Stimulated activated CD8-positive, alpha-beta memory T cell treated with anti-CD3 and anti-CD28 coated beads, Interleukin-2, amount 100 ng/mL, for 1 hour (primary cell): ENCODE measurements at places on chromosomes 11 and 22.

DNA sequence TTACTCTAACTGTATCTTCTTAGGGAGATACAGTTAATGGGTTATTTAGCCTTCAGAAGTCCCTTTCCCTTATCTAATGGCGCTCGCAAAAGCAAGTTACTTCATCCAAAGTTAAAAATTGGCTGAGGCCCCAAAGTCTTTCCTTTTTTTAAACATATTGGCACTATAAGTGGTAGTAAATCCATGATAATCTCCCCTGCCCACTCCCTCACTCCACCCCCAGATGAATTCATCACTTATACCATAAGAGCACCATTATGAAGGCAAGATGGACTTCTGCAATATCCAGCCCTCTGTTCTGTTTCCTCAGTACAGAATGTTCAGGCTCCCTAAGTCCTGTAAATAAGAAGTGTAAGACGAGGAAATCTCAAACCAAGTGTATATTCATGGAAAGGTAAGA lies 37.7 kb downstream of the CHKA start:
- no peak for DNase-seq

- DNase-seq: no peak
Observed at GRCh38 chr22:26086359-26086758, 82.9 kb upstream of the SEZ6L start.

DNA sequence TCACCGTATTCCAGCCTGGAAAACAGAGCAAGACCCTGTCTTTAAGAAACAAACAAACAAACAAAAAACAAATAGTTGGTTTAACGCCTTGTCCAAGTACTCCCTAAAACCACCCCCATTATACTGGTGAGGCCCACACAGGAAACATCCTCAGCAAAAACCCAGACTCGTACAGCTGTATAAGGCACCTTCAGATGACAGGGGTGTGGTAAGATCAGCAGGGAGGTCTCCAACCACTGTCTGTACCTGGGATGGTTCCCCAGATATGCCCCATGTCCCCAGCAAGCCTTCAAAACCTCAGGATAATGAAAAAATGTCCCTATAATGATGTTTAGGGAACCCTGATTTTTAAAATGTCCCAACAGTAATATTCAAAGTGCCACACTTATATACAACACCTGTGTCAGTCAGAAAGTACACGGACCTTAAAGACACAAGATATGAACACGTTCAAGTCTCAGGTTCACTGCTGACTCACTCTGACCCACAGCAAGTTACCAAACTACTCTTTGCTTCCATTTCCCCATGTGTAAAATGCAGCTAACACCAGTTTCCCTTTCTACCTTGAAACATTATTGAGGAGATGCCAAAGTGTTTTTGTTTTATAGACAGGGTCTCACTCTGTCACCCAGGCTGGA lies 9.3 kb downstream of the SF3A1 start:
- no peak for DNase-seq

DNA sequence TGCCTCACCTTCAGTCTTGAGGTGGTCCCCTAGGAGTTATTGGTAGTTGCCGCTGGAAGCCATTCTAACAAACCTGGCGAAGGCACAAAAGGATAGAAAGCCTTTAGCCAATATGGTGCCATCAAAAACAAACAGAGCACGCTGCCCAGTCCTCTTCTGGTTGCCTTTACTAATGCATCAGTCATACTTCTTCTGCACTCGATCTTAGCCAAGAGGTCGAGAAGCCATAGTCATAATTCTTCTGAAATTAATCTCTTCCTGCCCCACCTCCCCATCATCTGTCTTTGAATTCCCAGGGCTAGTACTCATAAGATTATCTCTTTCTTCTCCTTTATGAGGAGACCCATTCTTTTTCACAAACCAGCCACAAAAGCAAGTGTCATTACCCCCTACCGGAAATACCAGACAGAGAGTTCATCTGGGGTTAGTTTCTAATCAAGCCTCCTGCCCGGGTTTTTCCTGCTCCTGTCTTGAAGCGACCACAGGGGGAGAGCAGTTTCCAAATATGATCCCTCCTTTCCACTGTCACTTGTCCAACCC lies 21.4 kb upstream of the EHF start:
- no peak for DNase-seq

DNA sequence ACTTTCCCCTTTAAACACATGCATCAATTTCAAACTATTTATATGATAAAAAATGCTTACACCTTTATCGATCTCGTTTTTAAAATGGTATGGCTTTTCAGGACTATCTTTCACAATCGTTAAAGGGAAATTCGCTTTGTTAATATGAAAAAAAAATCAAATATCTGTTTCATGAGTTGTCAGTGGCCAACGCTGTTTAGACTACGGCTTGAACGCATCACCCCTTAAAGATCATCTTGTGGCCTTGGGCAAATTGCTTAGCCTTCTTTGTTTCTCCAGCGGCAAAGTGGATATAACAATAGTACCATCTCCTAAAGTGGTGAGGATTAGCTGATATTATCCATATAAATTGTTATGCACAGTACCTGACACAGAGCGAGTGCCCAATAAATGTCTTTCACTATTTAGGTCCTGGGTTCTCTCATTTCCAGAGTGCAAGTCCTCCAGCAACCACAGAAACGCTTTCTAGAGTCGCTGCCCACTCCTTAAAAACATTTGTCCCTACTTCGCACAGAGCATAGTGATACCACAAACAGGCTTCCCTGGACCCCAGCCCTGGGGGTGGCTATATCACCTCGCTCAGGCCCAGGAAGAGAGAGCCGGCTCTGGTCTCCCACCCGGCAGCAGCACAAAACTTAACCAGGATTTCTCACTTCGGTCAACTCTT lies 904 bp downstream of the SLC35F2 start:
- DNase-seq: no peak

DNA sequence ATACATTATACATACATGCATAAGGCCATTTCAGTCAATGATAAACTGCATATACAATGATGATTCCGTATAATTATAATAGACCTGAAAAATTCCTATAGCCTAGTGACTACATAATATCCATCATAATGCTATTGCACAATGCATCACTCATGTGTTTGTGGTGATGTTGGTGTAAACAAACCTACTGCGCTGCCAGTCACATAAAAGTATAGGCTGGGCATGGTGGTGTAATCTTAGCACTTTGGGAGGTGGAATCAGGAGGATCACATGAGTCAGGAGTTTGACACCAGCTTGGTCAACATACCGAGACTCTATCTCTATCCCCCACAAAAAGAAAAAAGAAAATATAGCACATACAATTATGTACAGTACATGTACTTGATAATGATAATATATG lies 163.7 kb upstream of the DDI1 start:
- DNase-seq: no peak

DNA sequence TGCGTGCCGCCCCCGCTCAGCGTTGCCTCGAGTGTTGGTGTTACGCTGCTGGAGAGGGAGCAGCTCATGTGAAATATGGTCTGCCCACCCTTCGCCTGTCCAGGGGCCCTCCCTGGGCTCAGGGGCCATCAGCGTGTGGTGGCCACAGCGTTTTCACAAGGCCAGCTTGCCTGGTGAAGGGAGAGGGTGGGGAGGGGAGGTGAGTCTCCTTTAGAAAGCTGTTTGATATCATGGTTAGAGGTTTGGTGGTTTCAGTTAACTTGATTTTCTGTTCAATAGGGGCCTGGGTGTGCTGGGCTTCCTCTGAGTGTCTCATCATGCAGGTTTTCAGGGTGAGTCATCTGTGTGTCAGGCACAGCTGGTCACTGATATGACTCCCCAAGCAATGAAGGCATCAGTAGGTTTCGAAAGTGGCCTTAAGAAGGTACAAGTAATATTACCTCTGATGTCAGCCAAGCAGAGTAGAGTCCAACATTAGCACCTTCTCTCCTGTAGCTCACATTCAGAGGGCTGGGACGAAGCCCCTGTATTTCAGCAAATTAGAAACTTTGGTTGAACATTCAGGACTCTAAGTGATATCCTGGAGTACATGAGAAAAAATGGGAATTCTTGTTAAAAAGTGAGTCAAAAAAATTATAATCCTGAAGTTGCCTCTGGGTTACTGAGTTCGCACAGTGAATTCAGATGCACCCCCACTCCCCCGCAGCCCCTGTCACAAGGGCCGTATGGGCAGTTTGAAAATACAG lies 172.5 kb downstream of the TBC1D22A start:
- no peak for DNase-seq

GRCh38 chr11:33544593-33545373 lies 155.8 kb downstream of the C11orf91 start:
- DNase-seq: no peak

DNA sequence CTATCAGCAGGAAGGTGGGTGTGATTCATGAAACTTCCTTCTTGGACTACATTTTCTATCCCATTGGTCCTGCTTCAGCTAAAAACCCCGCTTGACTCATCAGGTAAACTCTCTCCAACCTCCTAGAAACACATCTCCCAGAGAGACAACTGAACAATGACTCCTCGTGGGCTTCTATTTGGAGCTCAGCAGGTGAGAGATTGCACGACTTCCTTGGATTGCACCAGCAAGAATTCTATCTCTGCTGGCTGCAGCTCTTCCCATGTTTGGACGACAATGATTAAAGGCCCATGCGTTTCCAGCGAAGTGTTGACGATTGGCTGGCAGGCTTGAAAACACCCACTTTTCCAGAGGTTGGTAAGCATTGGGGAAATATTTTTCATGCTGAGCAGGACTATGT lies 216.1 kb upstream of the NTM start:
- DNase-seq: no peak

- DNase-seq: no peak
Observed at GRCh38 chr11:72760539-72761405, 8.6 kb upstream of the ARAP1 start.

- DNase-seq: no peak
Observed at GRCh38 chr11:132648851-132649250, 883.5 kb downstream of the OPCML start.

- no peak for DNase-seq
Observed at GRCh38 chr22:44426981-44427380, 71.1 kb downstream of the RTL6 start.

- DNase-seq: no peak
Observed at GRCh38 chr11:65305501-65306268, 9.0 kb upstream of the CDC42EP2 start.

- no peak for DNase-seq
Observed at GRCh38 chr22:31621507-31622124, 40.4 kb downstream of the PISD start.

DNA sequence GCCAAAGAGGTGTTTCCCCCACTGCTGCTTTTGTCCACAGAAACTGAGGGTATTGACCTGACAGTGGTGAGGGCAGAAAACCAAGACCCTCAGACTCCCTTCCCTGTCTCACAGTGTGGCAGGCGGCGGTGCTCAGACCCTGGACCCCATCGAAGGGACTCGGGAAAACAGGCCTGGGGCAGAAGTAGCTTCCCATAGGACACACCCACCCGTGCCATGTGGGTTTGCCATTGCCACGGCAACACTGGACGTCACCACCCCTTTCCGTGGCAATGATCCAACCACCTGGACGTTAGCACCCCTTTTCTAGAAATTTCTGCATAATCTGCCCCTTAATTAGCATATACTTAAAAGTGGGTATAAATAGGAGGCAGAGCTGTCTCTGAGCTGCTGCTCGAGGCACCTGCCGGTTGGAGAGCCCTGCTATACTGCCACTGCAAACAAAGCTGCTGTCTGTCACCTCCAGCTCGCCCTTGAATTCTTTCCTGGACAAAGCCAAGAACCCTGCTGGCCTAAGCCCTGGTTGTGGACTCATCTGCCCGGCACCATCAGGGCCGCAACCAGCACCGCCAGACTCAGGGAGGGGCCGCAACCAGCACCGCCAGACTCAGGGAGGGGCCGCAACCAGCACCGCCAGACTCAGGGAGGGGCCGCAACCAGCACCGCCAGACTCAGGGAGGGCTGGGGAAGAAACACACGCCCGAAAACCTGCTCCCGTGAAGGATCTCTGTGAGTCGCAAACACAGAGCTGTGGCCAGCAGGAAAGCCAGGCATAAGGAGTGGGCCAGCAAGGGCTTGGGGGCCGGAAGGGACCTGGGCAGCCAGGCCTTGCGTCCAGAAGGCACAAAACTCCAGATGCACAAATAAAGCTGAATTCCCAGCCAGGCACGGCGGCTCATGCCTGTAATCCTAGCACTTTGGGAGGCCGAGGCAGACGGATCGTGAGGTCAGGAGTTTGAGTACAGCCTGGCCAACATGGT lies 10.4 kb downstream of the MLC1 start:
- DNase-seq: no peak

- no peak for DNase-seq
Observed at GRCh38 chr11:15095736-15096228, 18.9 kb upstream of the INSC start.

DNA sequence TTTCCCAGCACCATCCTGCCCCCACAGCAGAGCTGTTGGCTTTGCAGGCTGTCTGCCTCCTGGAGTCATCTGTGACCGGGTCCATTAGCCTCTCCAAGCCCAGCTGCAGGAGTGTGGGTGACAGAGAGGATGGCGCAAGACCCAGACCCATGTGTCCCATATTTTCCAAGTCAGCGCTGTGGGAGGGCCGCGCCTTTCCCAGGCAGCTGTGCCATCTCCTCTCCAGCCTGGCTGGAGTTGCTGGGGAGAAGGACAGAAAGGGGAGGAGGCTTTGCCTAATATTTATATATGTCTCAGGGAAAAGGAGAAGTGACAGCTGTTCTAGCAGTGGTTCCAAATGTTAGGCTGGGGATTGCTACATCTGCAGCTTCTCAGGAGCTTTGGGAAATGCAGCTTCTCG lies 15.7 kb downstream of the DTX4 start:
- no peak for DNase-seq

DNA sequence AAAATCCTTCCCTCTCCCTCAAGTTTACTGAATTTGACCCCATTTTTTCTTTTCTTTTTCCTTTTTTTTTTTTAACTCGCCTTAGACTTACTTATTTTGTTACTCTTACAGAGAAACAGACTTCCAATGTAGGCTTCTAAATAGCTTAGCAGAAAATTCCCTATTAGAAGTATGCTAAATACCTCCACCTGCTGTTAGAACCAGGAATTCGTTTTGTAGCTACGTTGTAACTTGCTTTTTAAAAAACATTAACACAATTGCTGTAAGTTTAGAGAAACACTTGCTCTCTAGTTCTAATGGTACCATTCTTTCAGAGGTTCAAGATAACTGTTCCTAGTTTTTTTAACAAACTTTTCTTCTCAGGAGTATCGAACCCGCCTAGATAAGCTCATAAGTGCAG lies 324.2 kb downstream of the DCDC1 start:
- DNase-seq: no peak

DNA sequence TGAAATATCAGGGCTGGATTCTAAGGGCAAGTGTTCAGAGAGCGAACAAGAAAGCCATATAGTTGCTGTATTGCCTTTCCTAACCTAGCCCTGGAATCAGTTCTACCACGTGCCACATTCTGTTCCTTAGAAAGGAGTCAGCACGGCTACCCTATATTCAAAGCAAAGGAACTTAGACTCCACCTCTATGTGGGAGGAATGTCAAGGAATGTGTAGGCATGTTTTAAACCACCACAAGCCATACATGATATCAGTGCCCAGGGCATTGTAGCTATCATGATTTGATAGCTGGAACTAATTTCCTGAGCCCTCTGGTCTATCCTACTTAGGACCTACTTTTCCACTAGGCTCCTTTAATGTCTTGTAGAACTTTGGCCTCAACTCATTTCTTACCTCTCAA lies 2.5 kb upstream of the EIF4ENIF1 start:
- no peak for DNase-seq

GRCh38 chr11:61161190-61162091 lies at the start of gene VPS37C:
Gene VPS37C, minus strand, starts transcription at chr11:61161426. Its CDS starts 22,597 bp downstream, at chr11:61138829.
- DNase-seq: peak; percentile 79

GRCh38 chr11:105164208-105164607 lies 24.6 kb upstream of the CARD18 start:
- no peak for DNase-seq
